Transverse colon (tissue), 4 donors: ENCODE measurements at places on chromosomes 16 and 17. TPM values are rescaled to one million over a fixed set of nuclear protein-coding genes. Genes with fewer than 3 reads are reported as not detected.

GRCh38 chr17:47368262-47368661, 44.5 kb downstream of the EFCAB13 start:
- DNase-seq, result no peak

DNA sequence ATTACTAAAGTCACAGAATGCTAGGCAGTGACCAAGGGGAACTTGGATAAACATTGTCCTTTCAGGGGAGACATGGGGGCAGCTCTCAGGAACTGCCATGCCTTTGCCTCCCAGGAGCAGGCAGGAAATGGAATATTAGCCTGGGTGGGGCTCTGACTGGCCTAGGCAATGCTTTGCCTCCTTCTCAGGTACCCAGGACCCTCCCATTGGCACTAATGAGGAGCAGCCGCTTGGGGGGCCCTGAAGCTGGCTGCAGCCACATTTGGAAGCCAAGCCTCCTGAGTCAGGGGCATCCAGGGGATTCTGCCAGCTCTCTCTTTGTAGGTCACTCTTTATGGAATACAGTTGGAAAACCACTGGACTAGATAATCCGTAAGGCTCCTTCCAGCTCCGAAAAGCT, 5.5 kb downstream of the CPSF4L start:
- peak; percentile 4 for DNase-seq

DNA sequence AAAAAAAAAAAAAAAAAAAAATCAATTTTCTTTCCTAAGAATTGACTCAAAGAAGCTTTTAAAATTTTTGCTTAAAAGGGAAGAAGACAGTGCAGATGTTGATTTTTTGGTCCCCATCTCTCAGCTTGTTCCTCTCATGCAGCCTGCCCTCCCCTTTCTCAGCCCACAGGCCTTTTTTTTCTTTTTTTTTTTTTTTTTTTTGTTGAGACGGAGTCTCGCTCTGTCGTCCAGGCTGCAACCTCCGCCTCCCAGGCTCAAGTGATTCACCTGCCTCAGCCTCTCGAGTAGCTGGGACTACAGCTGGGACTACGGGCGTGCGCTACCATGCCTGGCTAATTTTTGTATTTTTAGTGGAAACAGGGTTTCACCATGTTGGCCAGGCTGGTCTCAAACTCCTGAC, 17.7 kb downstream of the YPEL2 start:
- no peak for DNase-seq

- DNase-seq, result no peak
Measured at GRCh38 chr16:25013751-25014499, 1.2 kb downstream of the ARHGAP17 start.

GRCh38 chr17:67620636-67621035, 97.1 kb upstream of the NOL11 start:
- DNase-seq, result no peak

GRCh38 chr16:29925781-29926710, at the start of gene KCTD13:
KCTD13 (minus strand) TSS chr16:29926226; CDS start chr16:29926033, 193 bp downstream.
- DNase-seq, result peak; percentile 89

- DNase-seq, result peak; percentile 76
Measured at GRCh38 chr16:53372992-53373871, 61.0 kb upstream of the RBL2 start.

DNA sequence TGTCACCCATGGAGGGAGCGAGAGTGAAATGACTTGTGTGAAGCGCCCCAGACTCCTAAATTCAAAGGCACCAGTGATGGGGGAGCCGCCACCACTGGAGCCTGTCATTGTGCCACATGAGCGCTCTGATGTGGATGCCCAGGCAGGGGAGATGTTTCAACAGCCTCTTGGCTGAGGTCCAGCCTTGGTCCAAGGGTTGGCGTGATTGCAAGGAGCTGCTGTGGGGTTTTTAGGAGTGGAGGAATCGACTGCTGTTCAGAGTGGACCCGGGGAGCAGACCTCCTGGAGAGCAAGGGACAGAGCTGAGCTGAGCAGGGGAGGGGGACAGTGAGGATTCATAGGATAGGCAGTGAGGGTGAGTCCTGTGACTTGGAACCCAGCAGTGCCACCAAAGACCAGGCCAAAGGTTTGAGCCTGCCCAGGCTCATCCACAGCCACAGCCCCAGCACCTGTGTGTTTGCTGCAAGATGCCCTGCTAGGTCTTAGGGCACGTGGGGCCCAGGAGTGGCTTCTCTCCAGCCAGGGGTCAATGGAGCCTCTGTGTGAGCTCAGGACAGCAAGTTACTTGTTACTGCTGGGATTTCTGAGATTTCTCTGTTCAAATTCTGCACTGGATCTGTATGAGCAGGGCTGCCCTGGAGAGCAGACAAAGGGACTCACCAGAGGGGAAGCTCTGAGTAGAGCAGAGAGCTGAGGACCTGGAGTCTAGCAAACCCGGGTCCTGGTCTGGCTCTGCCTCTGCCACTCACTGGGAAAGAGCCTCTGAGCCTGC, 20.3 kb downstream of the RHBDL3 start:
- no peak for DNase-seq

DNA sequence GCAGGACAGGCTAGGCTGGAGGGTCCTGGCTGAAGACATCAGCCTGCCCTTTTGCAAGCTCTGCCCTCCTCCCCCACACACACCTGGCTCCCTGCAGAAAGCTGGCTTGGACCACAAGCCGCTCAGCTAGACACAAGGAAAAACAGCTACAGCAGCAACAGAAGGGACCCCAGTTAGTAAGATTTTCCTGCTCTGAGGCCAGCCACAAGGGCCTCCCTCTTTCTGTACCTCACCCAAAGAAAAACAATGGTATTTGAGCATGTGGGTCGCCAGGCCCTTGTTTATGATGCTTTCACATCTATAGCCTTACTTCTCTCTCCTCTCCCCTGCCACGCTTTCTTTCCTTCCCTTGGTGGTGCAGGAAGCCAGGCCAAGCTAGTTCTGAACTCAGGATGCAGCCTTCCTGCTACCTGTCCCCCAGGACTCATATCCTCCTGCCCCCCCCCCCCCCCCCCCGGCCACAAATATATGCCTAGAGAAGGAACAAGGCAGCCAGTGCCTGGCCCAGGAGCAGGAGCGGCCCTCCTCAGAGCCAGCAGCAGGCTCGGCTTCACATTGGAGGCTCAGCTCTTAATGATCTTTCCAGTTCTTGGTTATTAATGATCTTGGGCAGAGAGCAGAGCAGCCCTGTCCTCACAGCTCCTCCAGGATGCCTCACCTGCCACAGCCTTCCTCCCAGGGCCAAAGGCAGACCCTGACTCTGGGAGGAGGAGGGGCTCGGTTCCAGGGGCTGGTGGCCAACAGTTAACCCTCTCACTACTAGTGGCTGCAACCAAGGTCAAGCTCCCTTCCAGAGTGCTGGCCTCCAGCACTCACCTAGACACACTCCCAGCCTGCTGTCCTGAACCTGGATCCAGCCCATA, 19.5 kb downstream of the GRIN2C start:
- no peak for DNase-seq

DNA sequence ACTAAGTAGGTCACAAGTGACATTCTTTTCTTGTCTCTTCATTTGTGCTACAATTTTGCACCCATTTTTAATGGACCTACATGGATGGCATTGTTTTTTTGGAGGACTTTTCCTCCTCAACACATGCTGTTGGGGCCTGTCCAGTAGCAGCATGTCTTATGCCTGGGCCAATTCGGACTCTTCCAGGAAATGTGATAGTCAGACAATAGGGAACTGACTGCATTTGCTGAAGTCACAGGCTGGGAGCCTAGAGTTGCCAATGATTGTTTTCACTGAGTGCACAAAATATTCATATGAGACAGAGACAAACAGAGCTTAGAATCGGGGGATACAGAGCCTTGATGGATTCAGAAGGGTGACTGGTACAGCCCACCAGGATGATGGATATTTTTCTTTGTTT, 867.3 kb upstream of the GOT2 start:
- no peak for DNase-seq

- no peak for DNase-seq
Measured at GRCh38 chr17:8921147-8921546, 44.4 kb downstream of the PIK3R5 start.

RAB40B gene
- total RNA-seq, result 51.6 TPM

SARM1 gene
- total RNA-seq, result 22.1 TPM

WDR59 gene
- total RNA-seq, result 33.3 TPM

HLF gene
- 15.7 TPM for total RNA-seq

CA7 gene
- 116 TPM for total RNA-seq
